ENCODE measurements at places on chromosomes 7 and 10.

DNA sequence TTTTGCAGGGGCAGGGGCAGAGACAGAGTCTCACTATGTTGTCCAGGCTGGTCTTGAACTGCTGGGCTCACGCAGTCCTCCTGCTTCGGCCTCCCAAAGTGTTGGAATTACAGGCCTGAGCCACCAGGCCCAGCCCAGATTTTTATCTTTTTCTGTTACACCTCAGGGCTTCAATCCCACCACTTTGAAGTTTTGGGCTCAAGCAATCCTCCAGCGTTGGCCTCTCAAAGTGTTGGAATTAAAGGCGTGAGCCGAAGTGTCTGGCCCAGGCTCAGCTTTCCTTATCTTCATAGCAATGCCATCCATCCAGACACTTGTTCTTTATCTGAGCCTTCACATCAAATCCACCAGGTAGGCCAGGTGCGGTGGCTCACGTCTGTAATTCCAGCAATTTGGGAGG lies 4.1 kb downstream of the TAF6 start:
- DNase-seq: no peak

DNA sequence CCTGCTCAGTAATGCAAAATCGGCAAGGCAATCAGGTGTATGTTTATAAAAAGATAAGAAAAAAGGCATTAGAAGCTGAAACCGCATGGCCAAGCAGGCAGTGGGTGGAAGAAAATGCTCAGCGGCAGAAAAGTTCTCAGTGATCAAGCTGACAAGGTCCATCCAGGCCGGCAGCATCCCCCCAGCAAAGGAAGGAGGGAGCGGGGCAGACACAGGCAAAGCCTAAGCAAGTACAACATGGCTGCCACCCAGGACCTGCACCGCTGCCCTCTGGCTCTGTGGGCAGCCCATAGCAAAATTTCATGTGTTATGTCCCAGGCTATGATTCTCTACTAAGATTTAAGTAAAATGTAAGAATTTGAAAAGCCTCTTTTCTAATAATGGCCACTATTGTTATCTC lies 45.4 kb downstream of the MRPS24 start:
- DNase-seq: no peak

DNA sequence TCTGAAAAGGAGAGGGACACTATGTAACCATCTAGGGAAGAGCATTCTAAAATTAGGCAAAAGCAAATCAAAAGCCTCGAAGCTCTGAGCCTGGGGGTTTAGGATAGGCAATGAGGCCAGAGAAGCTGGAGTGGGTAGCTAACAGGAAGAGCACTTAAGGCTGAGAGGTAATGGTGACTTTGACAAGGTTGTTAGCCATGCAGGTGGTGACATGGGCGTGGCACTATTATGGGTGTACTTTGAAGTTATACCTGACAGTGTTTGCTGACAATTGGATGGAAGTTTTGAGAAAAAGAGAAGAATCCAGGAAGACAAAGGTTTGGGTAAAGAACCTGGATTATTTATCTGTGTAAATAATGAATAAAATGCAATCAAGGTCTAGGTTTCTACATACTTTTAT lies 383.0 kb upstream of the SEMA3C start:
- DNase-seq: no peak

GRCh38 chr10:3807211-3807927 lies 22.4 kb upstream of the KLF6 start:
- DNase-seq: no peak

GRCh38 chr10:73136627-73137026 lies 26.4 kb downstream of the NUDT13 start:
- DNase-seq: no peak

DNA sequence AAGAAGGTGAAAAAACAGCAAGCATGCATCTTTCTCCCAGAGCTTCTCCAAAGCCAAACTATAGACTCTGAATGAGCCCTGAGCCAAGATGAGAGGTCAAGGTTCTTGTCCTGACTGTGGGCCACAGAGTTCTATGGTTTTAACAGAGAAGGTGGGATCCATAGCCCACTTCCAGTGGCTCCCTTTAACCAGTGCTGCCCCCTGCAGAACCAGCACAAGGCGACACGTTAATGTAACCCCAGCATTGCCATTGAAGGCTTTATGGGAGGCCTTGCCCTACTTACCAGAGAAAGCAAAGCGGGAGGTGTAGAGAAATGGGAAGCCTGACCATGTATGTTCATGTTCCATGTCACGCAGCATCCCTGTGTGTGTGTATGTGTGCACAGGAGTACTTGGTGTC lies 243.6 kb downstream of the PRPF18 start:
- DNase-seq: no peak

DNA sequence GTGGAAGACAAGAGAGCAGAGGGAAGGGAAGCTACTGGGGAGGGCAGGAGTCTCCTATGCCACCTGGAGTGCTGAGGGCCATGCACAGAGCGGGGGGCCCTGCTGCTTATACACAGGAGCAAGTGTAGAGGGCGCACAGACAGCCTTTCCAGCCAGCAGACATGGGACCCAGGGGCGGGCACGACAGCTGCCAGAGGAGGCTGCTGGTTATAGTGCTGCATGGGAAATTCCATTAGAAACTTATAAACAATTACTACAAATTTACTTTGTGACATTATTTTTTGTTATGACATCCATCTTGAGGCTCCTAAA lies 90.5 kb downstream of the WDFY4 start:
- DNase-seq: no peak

DNA sequence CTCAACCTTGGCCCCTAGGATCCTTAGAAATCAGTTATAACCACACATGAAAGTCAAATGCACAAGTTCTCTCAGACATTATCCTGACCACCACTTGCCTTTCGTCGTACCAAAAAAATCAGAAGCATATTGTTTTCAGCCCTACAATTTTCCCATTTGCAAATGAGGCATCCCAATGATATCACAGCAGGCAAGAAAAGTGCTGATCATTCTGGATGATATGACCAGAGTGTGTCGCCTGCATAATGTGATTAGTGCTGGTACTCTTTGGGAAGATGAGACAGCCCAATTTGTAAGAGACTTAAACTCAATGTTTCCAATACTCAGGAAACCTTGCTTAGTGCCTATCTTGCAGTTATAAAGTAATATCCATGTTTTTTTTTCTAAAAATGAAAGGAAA lies 168.0 kb downstream of the SORCS1 start:
- no peak for DNase-seq

- DNase-seq: no peak
Observed at GRCh38 chr7:22348379-22348778, 8.6 kb downstream of the RAPGEF5 start.

DNA sequence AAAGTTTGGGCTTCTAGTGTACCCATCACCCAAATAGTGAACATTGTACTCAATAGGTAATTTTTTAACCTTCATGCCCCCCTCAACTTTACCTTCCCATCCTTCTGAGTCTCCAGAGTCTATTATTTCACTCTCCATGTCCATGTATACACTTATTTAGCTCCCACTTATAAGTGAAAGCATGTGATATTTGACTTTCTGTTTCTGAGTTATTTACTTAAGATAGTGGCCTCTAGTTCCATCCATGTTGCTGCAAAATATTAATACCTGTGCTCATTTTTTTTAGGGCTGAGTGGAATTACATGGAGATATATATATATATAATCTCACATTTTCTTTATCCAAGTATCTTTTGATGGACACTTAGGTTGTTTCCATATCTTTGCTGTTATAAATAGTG lies 21.1 kb upstream of the PHF14 start:
- DNase-seq: no peak

GRCh38 chr7:121608785-121609184 lies 212.7 kb upstream of the FAM3C start:
- no peak for DNase-seq

DNA sequence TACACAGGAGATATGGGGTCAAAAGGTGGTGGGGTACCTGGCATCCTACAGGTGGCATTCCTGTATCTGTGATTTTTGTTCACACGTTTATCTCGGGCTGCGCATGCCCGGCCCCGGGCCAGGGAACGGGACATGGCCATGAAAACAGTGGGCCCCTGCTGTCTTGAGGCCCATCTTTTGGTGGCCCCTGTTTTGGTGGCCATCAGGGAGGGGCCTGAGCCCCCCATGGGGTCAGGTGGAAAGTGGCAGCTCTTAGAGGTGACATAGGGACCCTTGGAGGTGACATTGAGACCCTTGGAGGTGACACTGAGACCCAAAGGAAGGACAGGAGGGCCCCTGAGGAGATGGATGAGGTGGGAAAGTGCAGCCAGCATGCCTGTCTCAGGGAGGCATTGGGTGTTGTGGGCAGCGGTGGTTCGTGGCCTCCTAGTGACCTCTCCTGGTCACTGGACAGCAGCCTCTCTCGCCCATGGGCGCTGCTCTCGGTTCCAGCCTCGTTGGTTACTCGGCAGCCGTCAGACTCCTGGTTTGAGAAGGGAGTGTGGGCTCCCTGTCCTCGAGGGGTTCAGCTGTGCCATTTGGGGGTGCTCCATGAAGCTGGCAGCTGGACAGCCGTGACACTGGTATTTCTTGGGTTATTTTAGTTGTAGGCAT lies 39.9 kb downstream of the INPP5A start:
- no peak for DNase-seq

GRCh38 chr10:76133597-76134255 lies 702.3 kb downstream of the LRMDA start:
- DNase-seq: no peak

DNA sequence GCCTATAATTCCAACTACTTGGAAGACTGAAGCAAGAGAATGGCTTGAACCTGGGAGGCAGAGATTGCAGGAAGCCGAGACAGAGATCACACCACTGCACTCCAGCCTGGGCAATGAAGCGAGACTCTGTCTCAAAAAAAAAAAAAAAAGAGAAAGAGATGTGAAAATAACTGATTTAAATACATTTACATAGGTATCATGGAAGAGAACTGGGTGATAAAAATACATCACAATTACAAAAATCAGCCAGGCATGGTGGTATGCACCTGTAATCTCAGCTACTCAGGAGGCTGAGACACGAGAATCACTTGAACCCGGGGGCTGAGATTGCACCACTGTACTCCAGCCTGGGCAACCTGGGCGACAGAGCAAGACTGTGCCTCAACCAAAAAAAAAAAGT lies 19.8 kb downstream of the NANOS1 start:
- DNase-seq: no peak

DNA sequence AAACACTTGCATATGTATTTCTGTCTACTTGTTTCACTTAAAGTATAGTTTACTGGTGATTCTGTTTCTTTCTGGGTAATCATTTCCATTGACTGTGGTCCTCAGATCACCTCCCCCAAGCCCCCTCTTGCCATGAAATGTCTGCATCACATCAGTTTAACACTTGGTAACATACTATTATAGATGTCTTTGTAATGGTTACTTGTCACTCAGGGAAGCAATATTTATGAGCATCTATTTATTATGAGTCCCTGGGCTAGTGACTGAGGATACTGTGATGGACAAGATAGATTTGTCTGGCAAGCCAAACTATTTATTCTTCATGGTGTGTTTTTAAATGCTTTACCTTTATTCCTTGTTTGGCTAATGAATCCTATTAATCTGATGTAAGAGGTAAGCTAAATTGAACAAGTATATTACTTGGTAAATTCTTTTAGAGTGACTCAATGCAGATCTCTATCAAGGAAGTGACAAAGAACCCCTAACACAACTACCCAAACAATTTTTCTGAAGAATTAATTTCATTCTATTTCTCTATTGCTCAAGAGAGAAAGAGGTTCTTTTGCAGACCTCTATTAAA lies 270.9 kb downstream of the RELN start:
- DNase-seq: no peak

GRCh38 chr10:76086170-76086760 lies 654.8 kb downstream of the LRMDA start:
- DNase-seq: no peak

DNA sequence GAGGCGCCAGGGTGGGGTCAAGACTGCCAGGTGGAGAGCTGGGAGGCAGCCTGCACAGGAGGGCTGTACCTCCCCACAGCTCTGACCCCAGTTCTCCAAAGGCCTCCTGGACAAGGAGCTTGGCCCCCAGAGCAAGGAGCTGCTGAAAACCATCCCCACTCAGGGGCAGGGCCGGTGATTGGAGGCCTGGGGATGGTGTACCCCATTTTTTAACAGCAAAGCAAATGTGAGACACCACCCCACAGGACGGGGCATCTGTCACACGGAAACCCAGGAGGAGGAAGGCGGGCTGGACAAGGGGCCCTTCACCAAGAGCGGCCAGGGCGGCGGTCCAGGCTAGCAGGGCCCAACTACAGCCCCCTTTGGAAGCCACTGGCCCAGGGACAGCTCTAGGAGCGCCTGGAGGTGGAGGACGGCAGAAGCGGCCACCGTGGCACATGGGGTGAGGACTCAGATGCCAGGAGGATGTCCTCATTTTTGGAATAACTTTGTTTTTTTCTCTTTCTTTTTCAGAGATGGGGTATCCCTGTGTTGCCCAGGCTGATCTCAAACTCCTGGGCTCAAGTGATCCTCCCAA lies 56.4 kb upstream of the TNRC18 start:
- no peak for DNase-seq

GRCh38 chr7:128920913-128921582 lies 10.5 kb upstream of the KCP start:
- DNase-seq: no peak

- no peak for DNase-seq
Observed at GRCh38 chr7:22651534-22652243, 75.3 kb upstream of the IL6 start.

DNA sequence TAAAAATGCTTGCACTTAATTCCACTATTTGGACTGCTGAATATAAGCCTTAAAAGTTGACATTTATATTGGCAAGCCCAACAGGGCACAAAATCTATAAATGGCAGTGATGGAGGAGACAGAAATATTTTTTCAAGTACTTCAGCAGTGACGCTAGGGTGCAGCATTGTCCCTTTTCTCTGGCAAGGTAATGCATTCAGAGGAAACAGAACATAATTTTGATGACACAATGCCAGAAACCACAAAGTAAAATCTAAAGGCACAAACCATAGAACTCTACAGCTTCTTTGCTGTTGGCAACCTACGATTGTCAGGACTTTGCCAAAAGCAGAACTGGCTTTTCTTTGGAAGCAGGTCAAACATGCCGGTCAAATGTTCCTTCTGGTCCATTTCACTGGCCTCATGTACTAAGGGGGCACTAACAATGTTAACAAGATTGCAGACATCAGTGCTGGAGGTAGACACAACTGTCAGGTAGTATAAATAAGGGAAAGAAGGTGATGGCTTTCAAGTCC lies 30.9 kb upstream of the FAM133B start:
- DNase-seq: peak; percentile 40

- no peak for DNase-seq
Observed at GRCh38 chr7:151192002-151192539, 5.0 kb upstream of the ASB10 start.
